ENCODE measurements at places on chromosomes 11 and 22.

GRCh38 chr11:2523821-2524391 is 79.1 kb downstream of the KCNQ1 start:
- DNase-seq: peak; percentile 10

DNA sequence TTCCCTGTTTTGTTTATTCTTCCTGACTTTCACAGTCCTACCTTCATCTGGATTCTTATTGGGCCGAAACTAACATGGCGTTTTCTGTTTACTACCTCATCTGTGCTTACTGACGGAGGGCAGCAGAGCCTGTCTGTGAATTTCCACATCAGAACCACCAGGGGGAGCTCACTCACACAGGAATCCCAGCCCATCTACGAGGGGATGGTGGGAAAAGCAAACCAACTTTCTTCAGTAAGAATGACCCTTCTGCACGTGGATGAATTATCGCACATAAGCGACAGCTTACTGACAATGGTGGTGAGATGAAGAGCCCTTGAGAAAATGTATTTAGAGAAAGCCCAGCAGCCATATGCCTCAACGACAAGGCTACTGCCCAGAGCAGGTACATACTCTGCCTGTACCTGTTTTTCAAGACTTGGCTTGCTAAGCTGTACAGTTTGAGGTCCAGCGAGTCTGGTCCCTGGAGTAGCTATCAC is 42.5 kb downstream of the LARGE2 start:
- DNase-seq: peak; percentile 49

- DNase-seq: no peak
These were observed 59.8 kb upstream of the HORMAD2 start for GRCh38 chr22:30020511-30020910.

GRCh38 chr11:85724748-85725465 is 38.9 kb upstream of the CCDC89 start:
- DNase-seq: no peak

GRCh38 chr11:26994631-26995095 is 751 bp downstream of the FIBIN start:
- DNase-seq: no peak

GRCh38 chr11:128517451-128518230 is 69.7 kb downstream of the ETS1 start:
- DNase-seq: no peak

DNA sequence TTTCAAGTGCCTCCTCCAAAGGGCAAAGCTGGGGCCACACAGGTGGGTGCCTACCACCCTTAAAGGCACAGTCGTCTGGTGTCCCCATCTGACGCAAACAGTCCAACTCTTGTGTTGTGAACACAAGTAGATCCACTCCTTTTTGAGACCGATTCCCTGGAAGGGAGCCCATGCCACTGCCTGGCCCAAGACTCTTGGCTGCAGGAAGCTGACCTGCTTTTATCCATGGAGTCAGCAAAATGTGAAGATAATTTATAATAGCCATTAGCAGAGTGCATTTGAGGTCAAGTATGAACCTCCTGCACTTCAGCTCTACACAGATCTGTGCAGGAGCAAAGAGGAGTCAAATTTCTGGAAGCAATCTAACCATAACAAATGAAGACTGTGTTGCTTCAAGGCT is 68.5 kb downstream of the ADM start:
- DNase-seq: no peak

DNA sequence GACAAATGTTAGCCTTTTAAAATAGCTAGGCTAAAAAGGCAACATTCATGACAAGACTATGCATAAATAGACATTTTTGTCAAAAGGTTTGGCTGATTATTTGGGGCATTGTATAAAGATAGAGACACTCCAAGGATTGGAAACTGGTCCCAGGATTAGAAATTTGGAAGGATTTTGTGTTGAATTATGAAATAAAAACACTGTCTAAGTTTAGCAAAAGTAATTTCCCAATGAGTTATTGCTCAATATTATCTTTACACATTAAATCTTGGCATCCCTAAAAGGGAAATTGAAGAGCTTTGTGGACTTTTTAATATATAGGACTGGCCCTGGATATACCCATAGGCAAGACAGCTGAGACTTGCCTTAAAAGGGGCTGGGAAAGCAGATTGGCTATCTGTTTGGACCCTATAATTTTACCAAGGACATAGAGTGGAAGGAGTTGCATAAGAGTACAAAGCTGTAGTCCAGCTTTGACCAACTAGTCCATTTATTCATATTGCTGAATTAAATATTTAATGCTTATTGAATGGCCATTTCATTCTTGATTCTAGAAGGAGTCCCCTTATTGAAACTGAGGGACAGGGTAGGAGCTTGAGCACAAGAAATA is 382.7 kb downstream of the METTL15 start:
- DNase-seq: no peak

DNA sequence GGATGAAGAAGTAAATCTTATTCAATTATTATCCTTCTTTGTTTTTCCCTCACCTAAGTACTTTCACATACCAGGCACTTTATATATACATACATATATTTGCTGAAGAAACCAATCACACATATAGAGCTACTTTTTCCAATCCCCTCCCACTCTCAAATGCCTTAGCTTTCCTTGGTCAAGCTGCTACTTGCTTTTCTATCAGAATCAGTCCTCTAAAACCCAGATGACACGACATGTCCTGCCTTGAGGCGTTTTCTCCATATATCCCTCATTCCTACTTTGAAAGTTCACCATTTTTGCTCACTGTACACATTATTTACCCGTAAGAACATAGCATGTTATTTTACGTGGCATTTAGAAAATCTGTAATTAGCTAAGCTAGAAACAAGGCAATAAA is 5.4 kb downstream of the RAB38 start:
- no peak for DNase-seq

- DNase-seq: no peak
These were observed 1.4 kb upstream of the UVRAG start for GRCh38 chr11:75813622-75814039.

DNA sequence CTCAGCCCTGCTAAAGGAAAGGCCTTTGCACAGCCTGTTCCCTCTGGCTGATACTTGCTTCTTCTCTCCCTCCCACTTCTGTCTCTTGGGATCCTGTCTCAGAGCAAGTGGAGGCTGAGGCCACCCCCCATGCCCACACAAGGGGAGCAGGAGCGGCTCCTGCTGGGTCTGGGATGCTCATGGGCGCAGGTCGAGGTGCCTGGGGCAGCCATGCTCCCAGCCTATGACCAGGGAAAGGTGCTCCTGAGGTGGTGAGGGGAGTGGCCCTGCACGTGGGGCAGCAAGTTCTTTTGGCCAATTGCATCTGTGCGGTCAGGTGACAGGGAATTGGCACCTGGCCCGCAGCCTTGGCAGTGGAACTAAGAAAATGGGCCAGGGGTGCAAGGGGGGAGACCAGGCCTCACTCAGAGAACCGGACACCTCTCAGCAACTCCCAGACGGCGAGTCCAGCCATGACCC is 1.5 kb downstream of the MAPK11 start:
- no peak for DNase-seq

DNA sequence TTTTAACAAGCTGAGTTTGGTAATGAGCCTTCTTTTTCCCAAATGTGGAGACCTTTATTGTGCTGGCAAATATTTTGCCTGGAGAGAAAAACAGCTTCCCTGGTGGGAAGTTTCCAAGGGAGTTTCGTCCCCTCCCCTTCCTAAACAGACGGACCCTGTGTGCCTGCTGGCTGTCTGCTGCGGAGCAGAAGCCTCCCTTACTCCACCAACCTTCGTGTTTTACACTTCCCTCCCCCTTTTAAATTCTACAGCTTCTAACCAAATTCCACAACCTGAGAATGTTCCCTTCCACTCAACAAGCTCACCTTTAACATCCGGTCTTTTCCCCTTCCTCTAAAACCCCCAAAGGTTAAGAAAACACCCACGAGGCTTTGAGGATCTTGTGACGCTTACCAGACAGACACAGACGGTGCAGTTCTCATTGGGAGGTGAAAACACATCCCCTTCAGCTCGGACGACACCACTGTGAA is 17.1 kb downstream of the VWCE start:
- DNase-seq: no peak

DNA sequence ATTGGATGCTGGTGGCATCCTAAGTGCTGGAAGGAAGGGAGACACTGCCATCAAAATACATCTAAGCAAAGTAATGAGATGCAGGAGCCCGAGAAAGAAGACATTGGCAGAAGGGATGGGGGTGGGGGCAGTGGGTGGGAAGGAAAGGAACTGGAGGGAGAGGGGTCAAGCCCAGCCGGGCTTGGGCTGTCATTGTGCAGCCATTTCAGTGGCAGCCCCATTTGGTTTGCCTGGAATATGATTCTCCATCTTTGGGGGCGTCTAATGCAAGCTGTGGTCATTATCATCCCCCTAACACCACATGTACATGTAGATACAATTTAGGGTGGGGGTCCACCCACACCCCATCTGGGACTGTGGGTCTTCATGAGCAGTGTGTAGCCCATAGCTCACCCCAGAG is 13.9 kb upstream of the ACCSL start:
- DNase-seq: no peak

DNA sequence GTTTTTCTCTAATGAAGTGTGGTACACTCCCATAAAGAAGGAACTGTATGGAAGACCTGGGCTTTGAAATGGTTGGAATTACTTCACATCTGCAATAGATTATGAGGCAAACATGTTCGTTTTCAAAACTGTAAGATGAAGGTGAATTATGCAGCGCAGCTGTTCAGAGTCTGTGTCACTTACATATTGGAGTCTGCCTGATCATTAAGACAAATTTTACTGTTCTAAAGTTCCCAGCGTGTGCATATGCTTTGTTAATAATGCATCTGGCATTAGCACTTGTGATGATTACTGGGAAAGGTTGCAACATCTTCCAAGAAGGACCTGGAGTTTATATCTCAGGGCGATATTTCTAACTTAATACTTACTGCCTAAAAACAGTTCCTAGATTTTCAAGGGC is 255.2 kb upstream of the ZC3H12C start:
- DNase-seq: no peak

GRCh38 chr11:74282421-74282820 is 29.0 kb downstream of the P4HA3 start:
- no peak for DNase-seq

DNA sequence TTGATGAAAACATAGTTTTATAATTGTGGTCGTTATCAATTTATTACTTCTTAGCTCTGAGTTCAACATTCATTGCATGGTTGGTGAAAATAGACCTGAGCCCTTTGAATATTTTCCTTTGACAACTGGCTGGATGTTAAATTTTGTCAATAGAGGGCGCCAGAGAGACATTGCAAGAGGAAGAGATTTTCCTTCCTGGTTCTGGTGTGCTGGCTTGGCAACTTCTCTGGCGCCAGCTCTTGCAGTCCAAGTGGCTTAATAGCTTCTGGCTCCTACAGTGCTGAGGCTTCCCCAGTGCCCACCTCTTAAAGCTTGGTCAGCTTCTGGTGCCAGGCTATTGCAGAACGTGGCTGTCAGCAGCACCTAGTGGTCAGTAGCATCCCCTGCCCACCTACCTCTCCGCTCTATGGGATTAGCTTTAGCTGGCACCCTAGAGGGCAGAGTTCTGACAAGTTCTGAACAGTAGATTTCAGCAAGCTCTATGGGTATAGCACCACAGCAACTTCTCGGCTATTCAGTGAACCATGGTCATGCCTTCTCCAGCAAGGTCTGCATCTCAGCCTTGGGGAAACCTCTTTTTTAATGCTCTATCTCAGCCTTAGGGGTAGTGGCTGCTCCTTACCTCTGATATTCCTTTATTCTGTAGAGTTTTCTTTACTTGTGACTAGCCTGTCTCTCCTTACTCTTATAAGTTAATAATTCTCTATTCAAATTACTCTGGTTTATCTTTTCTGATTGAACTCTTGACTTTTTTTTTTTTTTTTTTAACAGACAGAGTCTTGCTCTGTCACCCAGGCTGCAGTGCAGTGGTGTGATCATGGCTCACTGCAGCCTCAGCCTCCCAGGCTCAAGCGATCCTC is 59.4 kb downstream of the ACER3 start:
- peak; percentile 52 for DNase-seq

DNA sequence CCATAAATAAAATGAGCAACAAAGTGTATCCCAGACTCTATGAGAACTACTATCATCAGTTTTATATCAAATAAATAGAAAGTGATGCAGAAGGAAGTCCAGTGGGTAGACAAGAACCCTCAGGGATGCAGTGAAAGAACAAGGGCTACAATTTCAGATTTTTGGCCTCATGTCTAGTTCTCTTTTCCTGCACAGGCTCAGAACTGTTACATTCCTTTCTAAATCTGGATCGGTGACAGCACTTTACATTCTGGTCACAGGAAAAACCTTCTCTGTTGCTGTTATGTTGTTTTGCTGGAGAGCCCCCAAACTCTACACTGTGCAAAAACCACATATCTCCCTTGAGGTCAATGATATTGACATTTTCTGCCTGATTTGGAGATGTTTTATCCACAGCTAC is 108.8 kb upstream of the ANO5 start:
- DNase-seq: no peak

GRCh38 chr11:60242740-60243239 is at the start of gene MS4A4E:
TSS of gene MS4A4E (minus strand) at chr11:60243137. CDS start at chr11:60230055, 13,082 bp downstream.
- DNase-seq: no peak

GRCh38 chr11:1673446-1674172 is 23.4 kb upstream of the KRTAP5-6 start:
- no peak for DNase-seq

GRCh38 chr11:88341522-88342251 is 4.2 kb upstream of the CTSC start:
- DNase-seq: no peak

- peak; percentile 47 for DNase-seq
These were observed 12.8 kb downstream of the PARVG start for GRCh38 chr22:44193535-44193891.

GRCh38 chr22:18970948-18971315 is 34.8 kb upstream of the PRODH start:
- DNase-seq: peak; percentile 35

DNA sequence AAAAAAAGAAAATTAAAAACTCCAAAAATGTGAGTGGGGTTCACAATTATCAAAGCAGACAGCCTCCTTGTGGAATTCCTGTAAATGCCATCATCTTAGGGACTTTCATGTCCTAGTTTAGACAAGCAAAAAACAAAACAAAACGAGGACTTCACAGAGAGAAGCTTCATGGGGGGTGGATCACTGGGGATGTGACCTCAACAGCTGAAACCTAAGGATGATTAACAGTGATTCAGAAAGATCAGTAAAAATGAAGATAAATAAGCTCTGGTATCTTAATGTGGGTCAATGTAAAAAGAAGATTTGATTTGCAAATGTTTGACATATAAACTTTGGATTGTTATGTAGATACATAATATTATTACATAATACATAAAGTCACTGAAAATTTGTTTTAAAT is 8.1 kb upstream of the OR10W1 start:
- DNase-seq: no peak

Data from activated T-cell treated with anti-CD3 and anti-CD28 coated beads, Interleukin-2, amount 50 U/mL, for 48 hours (primary cell).